GM12878 (cell line): ENCODE measurements at places on chromosomes 1 and 21. TPM values are rescaled to one million over a fixed set of nuclear protein-coding genes. Genes with fewer than 3 reads are reported as not detected.

Gene TIE1
- total RNA-seq = 3.3 and 3.9 TPM in 2 replicates

Gene PLA2G5
- total RNA-seq = not detected in 2 replicates

Gene ATAD3B
- total RNA-seq = 32.9 and 36.8 TPM in 2 replicates

Gene SPRR2F
- not detected in 2 replicates for total RNA-seq

Gene GJC2
- 0.44 TPM in 1 of 2 replicates, not detected in the other for total RNA-seq

Gene RSBN1
- 13.1 and 19.0 TPM in 2 replicates for total RNA-seq

- no peak for DNase-seq
- H3K36me3 ChIP-seq = no peaks in the 10 kb centered on the region
- H3K4me3 ChIP-seq = no peak overlapping the region
Observed at GRCh38 chr1:228339059-228339704, 67.5 kb downstream of the TRIM11 start.

DNA sequence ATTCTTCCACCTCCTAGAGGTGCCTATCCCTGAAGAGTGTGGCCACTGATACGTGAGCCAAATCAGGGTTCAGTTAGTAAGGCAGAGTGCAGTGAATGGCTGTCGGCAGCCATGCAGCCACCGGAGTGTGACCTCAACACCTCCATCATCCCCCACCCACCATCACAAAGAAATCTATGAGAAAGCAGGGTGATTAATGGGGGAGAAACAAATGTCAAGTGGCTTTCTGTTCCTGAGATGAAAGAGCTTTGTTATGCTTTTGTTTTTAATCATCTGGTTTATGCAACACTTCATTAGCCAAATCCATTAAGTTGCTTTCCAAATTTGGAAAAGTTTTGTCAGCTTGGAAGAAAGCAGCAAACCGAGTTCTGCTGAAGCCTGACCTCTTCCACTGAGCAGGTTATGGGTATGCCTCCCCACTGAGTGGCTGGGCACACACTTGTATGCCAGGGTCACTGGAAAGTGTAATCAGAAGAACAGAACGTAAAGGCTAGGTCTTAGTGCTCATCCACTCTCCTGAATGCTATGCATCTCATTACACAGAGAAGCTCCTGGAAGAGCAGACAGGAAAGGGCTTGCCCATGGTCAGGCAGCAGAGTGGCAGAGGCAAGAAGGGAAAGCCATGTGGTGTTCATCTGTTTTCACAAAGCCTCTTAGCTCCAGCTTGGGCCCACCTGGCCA lies 57.1 kb upstream of the ATP1B1 start:
- H3K27ac ChIP-seq = no peak overlapping the region
- no peak overlapping the region for H3K4me3 ChIP-seq
- no peak for DNase-seq
- peaks cover 44% of the 10 kb centered on the region for H3K4me1 ChIP-seq
- no peaks in the 10 kb centered on the region for H3K27me3 ChIP-seq

GRCh38 chr1:76284842-76285241 lies 210.3 kb downstream of the ST6GALNAC3 start:
- no peaks in the 10 kb centered on the region for H3K36me3 ChIP-seq
- DNase-seq = no peak
- H3K4me3 ChIP-seq = no peak overlapping the region
- H3K27ac ChIP-seq = no peak overlapping the region
- no peaks in the 10 kb centered on the region for H3K4me1 ChIP-seq

GRCh38 chr21:42236014-42236413 lies 17.1 kb downstream of the ABCG1 start:
- H3K27me3 ChIP-seq = no peaks in the 10 kb centered on the region
- peaks cover 71% of the 10 kb centered on the region for H3K4me1 ChIP-seq
- H3K36me3 ChIP-seq = no peaks in the 10 kb centered on the region
- no peak for DNase-seq
- no peak overlapping the region for H3K4me3 ChIP-seq
- H3K27ac ChIP-seq = no peak overlapping the region

GRCh38 chr1:43854473-43854872 lies 79.1 kb upstream of the ARTN start:
- H3K36me3 ChIP-seq = no peaks in the 10 kb centered on the region
- peaks cover 13% of the 10 kb centered on the region for H3K4me1 ChIP-seq
- no peak overlapping the region for H3K4me3 ChIP-seq

DNA sequence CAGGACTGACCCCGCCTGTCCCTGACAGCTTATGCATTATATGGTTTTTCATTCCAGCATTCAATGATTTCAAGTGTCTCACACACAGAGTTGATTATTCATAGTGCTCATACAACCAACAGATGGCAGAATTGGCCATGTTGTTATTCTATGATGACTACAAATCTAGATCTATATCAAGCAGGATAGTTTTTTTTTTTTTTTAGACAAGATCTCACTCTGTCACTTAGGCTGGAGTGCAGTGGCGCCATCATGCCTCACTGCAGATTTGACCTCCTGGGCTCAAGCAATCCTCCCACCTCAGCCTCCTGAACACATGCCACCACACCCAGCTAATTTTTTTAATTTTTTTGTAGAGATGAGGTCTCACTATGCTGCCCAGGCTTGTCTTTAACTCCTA lies 40.1 kb upstream of the LRRC8D start:
- H3K27me3 ChIP-seq = no peaks in the 10 kb centered on the region
- no peak for DNase-seq
- H3K4me3 ChIP-seq = no peak overlapping the region
- peaks cover 13% of the 10 kb centered on the region; the same call in 1 of the 2 replicates for H3K4me1 ChIP-seq

DNA sequence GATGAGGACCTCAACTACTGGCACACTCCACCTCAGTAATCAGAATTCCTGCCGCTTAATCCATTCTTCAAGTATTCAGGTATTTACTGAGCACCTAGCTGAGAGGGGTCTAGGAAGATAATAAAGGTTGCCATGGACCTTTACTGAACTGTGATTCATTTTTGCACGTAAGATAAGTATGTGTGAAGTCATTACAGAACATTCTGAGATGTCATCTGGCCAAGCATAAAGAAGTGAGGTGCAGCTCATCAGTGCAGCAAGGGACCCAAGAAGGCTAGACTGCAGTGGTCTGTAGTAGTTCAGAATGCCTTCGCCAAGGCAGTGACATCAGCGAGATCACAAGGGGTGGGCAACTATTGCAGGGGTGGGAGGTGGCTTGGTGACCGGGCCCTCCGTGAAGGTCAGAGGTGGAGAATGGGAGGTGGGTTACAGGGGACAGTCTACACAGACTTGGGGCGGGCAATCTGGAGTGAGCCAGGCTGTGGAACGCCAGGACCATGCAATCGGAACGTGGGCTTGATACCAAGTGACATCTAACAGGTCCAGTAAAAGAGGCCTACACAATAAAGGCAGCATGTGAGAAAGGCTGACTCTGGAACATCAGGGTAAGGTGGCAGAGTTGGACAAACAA lies 107.4 kb downstream of the SLC45A1 start:
- no peaks in the 10 kb centered on the region for H3K36me3 ChIP-seq
- H3K27ac ChIP-seq = no peak overlapping the region
- DNase-seq = no peak
- H3K4me3 ChIP-seq = no peak overlapping the region
- no peaks in the 10 kb centered on the region for H3K27me3 ChIP-seq

- no peak for DNase-seq
- H3K27ac ChIP-seq = no peak overlapping the region
- no peaks in the 10 kb centered on the region for H3K27me3 ChIP-seq
- H3K4me1 ChIP-seq = no peaks in the 10 kb centered on the region
- no peaks in the 10 kb centered on the region for H3K36me3 ChIP-seq
Observed at GRCh38 chr1:55824251-55824640, 609.1 kb upstream of the USP24 start.

DNA sequence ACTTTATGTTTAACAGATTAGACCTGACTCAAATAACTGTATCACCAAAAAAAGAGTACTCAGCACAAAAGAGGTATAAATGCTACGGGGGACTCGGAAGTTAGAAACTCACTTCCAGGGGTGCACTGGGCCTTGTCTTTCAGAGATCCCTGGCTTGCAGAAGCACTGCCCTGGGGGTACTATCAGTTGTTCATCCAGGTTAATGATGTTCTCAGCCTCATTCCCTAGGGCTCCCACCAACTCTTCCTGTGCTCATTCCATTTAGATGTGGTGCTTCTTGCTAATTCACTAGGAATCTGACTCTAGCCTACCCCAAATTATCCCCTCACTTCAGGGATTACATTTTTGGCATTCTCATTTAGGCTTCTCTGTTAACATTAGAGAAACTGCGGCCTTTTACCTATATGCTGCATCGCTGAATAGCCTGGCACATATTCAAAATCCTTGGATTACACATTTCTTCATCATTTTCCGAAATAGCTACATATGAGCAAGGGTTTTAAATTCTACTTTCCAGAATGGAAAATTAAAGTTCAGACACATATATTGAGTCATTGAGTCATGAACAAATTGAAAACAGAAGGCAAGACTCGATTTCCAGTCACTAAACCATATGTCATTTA lies 338.5 kb downstream of the KCTD3 start:
- H3K27ac ChIP-seq = no peak overlapping the region
- no peaks in the 10 kb centered on the region for H3K27me3 ChIP-seq
- no peaks in the 10 kb centered on the region for H3K36me3 ChIP-seq
- no peaks in the 10 kb centered on the region for H3K4me1 ChIP-seq
- no peak overlapping the region for H3K4me3 ChIP-seq
- DNase-seq = no peak

DNA sequence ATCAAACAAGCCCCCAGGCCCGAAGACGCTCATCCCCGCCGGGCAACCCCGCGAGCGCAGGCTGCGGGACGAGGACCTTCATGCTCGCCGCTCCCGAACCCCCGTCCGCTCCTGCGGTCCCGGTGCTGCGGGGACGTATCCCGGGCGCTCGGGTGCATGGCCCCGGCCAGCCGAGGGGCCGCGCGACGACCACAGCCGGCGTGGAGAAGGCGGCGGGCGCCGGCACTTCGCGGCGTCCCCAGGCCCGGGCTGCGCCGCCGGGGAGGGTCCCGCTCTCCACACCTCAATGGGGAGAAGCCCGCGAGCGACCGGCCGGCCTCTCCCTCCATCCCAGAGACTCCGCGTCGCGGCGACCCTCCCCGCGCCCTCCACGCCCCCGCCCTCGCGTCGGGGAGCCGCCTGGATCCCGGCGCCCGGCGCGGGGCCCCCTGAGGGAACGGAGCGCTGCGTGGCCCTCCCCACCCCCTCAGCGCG lies 401 bp downstream of the ERRFI1 start:
- peaks cover 5% of the 10 kb centered on the region for H3K4me1 ChIP-seq
- H3K4me3 ChIP-seq = peak overlapping the region; percentile 75
- no peaks in the 10 kb centered on the region for H3K27me3 ChIP-seq
- no peak overlapping the region for H3K27ac ChIP-seq

- no peaks in the 10 kb centered on the region for H3K36me3 ChIP-seq
- no peak overlapping the region for H3K27ac ChIP-seq
- peaks cover 5% of the 10 kb centered on the region for H3K4me1 ChIP-seq
- no peak overlapping the region for H3K4me3 ChIP-seq
Observed at GRCh38 chr1:174023440-174023839, 1.3 kb upstream of the RC3H1 start.

- H3K36me3 ChIP-seq = no peaks in the 10 kb centered on the region
- peaks cover 11% of the 10 kb centered on the region for H3K4me1 ChIP-seq
- H3K4me3 ChIP-seq = peak overlapping the region; percentile 66
- no peak for DNase-seq
- H3K27ac ChIP-seq = no peak overlapping the region
Observed at GRCh38 chr1:192809307-192810252, 741 bp downstream of the RGS2 start.
